RPMI7951 (cell line): ENCODE measurements at places on chromosomes 12 and 14.

DNA sequence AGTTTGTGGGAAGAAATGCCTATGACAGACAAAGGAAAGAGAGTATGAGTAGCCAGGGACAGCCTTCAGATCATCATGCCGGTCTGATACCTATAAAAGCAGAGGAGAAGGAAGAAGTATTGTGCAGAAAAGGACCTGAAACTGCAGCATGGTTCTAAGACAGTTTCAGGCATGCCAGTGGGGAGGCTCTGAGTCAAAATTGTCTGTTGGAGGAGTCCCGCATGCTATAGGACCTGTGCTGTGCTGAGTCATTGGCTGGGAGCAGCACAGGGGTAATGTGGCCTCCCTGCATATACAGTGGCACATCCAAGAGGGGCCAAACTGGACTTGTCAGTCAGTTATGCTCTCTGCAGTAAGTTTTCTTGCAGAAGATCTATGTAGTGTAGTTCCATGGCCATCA lies 40.7 kb downstream of the NEUROD4 start:
- no peak for DNase-seq

DNA sequence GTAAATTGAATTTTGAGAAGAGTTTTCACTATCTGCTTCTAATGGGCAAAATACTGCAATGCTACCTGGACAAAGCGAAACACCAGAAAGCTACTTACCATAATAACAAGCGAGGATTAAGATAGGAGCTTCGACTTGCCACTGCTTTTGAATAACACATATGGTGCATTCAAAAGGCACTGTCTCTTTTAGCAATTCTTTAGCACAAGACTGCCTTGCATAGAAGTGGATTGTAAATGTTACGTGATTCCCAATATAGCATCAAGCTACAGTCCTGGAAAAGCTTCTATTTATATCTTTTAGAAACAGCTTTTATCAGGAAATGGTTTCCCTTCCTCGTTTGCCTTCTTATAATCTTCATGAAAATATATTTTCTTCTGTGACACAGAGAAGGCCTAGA lies 258.7 kb upstream of the PDE3A start:
- DNase-seq = no peak

- DNase-seq = no peak
Observed at GRCh38 chr12:81043979-81044740, 33.7 kb upstream of the ACSS3 start.

- no peak for DNase-seq
Observed at GRCh38 chr12:119885549-119885948, 8.4 kb upstream of the CIT start.

DNA sequence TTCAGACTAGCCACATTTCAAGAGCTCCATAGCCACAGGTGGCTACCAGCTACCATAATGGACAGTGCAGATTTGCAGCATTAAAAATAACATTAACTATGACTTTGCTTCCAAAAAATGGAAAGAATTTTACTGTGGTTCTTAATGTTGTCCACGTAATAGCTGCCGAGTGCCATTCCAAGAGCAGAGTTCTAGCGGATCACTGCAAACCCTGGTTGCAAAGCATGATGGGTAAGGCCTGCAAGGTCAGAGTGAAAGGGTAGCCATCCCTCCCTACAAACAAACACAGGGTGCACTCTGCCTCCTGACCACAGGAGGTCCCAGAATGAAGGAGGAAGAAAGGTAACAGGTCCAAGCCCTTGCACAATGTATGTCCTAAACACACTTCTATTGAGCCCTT lies 157.6 kb downstream of the DPF3 start:
- peak; percentile 73 for DNase-seq

DNA sequence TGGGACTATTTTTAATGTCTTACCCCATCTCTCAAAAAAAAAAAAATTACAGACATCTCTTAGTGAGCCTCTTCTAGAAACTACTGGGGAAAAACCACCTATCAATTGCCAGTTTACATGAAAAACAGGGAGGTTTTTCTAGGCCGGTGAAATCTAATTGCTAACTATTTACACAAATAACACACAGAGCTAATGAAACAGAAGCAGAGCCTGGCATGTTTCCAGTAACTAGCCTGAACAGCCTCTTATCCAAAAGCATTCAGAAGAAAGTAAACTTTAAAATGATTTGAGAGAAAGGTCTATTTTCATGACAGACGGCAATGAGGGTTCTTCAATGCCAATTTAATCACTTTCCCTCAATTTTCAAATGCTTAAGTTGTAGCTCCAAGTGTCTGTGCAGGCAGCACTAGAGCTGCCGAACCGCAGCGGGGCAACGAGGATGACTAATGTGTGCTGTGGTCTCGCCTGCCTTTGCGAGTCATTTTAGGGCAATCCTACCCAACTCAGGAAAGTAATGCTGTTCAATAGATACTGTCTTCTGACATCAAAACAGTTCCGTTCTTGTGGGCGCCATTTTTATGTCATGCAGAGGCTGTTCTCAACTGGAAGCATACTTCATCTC lies 84.6 kb downstream of the SETD3 start:
- DNase-seq = peak; percentile 79

- DNase-seq = peak; percentile 66
Observed at GRCh38 chr12:52197371-52198231, 5.8 kb upstream of the KRT80 start.

DNA sequence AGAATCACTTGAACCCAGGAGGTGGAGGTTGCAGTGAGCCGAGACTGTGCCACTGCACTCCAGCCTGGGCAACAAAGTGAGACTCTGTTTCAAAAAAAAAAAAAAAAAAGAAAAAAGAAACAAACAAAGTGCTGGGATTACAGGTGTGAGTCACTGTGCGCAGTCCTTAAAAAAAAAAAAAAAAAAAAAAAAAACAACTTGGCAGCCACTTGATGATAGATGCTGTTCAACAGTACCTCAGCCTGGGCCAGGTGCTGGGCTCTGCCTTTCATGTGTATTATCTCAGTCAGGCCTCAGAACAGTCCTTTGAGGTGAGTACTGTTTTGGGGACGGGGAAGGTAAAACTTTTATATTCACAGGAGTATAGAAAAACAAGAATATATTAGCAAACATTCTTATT lies 9.6 kb downstream of the ACADS start:
- DNase-seq = no peak

GRCh38 chr14:35821564-35822411 lies 4.3 kb upstream of the BRMS1L start:
- DNase-seq = peak; percentile 48

DNA sequence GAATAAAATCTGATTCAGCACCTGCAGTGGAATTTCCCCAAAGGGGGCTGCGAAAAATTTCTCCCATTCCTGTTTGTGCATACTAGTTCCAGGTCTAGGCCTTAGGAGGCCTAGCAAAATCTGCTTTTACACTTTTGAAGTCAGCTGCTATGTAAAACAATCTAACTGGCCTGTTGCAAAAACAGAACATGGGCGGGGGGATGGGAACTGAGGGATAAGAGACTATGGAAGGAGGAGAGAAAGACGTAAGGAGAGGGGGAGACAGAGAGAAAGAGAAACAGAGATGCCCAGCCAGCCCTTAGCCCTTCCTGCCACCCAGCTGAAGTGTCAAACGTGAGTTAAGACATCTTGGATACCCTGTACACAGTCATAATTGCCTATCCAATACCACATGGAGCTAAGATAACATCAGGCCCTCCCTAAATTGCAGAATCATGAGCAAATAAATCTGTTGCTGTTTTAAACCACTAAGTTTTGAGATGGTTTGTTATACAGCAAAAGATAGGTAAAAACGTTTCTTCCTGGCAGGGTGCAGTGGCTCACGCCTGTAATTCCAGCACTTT lies 45.6 kb downstream of the SPTLC2 start:
- no peak for DNase-seq

DNA sequence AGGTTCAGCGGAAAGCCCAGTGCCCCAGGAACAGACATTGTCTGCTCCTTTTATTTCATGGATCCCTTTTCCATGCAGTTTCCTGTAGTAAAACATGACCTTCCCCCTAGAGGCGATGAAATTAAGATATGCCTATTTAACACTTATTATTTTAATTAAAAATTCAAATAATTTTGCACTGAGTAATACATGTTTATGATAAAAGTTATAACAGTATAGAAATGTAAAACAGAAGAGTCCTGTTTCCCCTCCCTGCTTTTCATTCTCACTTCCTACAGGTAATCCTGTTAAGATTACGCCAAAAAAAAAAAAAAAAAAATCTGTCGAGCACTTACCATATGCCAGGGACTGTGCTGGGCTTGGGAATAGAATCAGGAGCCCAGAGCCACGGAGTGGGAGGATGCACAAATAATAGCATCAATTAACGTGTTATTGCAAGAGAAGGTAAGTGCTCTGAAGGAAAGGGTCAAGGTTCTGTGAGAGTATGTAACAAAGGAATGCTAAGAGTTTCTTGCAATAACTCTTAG lies 830 bp upstream of the LPCAT3 start:
- DNase-seq = no peak

DNA sequence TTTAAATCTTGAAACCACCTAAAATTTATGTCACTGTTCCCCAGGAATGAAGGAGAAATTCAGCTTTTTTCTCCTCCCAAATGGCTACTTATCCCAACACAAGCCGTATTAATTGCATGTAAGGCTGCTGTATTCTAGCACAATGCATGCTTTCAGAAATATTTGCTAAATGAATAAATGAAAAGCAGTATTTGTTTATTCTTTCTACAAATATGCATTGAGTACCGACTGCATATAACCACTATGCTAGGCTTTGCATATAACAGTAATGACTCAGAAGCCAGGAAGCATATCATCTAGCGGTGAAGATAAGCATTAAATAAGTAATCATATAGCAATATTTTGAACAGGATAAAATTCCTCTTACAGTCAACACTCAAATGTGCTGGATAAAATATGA lies 5.7 kb upstream of the LRR1 start:
- peak; percentile 18 for DNase-seq

- DNase-seq = no peak
Observed at GRCh38 chr14:105863296-105864108, 337.1 kb downstream of the TMEM121 start.

DNA sequence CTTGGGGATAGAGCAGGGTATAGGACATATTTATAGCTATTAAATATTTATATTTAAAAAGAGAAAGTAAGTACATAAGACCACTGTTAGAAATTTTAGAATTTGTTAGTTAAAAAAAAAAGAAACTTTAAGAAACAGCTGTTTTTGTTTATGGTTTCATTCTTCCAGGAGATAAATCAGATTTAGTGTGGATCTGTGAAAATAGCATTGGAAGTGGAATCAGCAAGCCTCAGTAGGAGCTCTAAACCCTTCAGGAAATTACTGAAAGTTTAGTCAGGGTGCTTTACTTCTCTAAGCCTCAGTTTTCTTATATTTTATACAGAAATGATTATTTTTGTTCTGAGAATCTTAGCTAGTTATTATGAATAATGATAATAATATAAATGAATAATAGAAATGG lies 316.0 kb upstream of the NOVA1 start:
- no peak for DNase-seq

GRCh38 chr14:36301159-36301558 lies 19.3 kb downstream of the MBIP start:
- DNase-seq = no peak

DNA sequence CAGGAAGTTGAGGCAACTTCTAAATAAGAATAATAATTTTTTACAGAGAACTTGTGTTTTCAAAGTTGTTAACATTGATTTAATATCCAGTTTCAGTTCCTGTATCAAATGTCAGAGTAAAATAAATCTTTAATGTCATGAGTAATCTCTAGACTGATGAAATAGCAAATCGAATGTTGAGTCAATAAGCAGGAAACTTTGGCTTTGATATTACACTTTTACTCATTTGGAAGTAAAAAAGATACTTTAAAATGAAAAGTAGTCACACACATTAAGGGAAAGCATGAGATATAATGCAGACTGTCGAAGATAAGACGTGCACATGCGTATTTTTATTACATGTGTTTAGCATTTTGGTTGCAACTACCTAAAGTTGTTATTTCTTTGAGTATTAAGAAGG lies 78.2 kb upstream of the PTGDR start:
- DNase-seq = no peak

DNA sequence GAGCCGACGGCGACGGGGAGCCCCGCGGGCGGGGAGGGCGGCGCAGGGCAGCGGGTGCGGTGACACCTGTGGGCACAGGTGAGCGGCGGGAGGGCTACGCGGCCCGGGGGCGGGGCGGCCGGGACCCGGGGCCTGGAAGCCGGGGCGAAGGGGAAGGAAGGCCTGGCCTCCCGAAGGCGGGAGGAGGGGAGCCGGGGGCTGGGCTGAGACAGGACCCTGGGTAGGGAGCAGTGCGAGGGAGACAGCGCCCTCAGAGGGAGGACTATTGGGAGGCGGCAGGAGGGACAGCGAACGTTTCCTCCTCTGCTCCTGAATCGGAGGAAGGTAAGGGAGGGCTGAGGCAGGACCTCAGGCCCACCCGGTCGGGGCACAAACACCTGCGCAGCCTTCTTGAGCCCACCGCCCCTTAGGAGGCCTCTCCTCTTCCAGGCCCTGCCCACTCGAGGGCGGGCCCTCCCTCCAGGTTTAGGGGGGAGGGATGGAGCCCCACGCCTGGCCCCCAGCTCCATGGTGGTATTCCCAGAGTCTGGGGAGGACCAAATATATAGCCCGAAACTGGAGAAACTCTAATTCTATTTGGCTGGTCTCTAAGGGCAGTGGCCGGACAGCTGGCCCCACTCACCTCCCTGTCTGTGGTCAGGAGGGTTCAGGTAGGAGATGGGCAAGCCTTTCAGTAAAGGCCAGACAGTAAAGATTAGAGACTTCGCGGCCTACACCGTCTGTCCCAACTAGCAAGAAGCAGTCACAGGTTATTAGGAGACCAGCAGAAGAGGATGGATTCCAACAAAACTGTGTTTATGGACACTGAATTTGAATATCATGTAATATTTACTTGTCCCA lies 509 bp downstream of the PLEKHG6 start:
- no peak for DNase-seq

GRCh38 chr12:75162845-75163244 lies 46.8 kb downstream of the KCNC2 start:
- DNase-seq = no peak
